ENCODE measurements at places on chromosomes 7 and 10. TPM values are rescaled to one million over a fixed set of nuclear protein-coding genes. Genes with fewer than 3 reads are reported as not detected.
A peak's percentile ranks its signal among the peaks of the same experiment; 100 is the strongest.

DNA sequence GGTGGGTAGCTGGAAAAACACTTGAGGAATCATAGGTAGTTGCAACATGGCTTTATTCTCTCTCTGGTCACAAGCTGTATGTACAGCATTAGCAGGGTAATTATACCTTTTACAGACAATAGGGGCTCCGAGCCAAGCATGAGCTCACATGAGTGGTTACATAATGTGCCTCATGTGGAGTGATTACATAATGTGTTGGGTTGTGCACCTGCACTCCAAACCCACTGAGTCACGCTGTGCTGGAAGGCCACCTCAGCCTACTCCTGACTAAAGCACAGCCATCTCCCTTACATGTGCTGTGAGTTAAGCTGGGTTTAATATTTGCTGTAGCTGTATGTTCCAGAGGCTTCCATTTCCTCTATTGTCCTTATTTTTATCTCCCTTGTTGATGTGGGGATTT lies 348.7 kb upstream of the SEMA3C start:
- no peak for DNase-seq

Gene PRPF18
- total RNA-seq, result 22.5 TPM

GRCh38 chr7:112868609-112869008 lies 78.4 kb upstream of the TMEM168 start:
- DNase-seq, result no peak

Gene MGAM2
- not detected for total RNA-seq

DNA sequence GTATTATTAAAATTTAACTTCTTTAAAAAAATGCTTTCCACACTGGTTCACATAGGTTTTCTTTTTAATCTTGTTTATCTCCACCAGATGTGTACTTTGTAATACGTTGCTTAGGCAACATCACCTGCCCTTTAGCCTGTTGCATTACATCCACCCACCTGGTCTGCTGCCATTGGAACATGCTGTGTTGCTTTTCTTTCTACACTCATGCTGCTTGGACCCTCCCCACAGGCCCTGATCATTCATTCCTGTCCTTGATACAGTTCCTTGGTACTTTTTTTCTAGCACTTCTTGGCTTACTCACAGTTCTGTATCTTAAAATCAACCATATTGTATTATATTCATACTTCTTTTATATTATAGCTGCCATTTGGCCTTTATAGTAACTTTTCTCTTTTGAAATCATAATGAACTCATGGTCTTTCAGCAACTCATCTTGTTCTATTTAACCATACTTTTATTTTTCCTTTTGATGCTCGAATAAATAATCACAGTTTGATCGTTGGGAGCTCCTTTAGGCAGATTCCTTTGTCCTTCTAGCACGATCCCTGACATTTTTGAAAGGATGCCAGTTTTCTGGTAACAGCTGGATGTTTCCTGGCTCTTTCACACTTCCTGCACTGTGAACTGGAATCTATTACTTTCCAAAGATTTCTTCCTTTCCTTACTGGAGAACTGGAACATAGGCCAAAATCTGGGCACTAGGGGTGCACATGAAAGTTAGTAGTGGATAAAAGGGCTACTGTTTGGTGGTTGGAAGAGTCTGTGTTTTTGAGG lies 125.1 kb downstream of the CDK14 start:
- DNase-seq, result no peak

Gene NPC1L1
- total RNA-seq, result not detected

Gene PILRA
- total RNA-seq, result 0.68 TPM

Gene GNG11
- not detected for total RNA-seq

- DNase-seq, result peak; percentile 6
These were observed 1.5 kb downstream of the LIPK start for GRCh38 chr10:88707429-88708155.

Gene ENTPD7
- 5.2 TPM for total RNA-seq

Gene MRC1
- total RNA-seq, result not detected

Gene TEX47
- total RNA-seq, result not detected

GRCh38 chr7:107993891-107994291 lies 9.1 kb downstream of the LAMB1 start:
- DNase-seq, result no peak

Gene SFTPA1
- total RNA-seq, result not detected

DNA sequence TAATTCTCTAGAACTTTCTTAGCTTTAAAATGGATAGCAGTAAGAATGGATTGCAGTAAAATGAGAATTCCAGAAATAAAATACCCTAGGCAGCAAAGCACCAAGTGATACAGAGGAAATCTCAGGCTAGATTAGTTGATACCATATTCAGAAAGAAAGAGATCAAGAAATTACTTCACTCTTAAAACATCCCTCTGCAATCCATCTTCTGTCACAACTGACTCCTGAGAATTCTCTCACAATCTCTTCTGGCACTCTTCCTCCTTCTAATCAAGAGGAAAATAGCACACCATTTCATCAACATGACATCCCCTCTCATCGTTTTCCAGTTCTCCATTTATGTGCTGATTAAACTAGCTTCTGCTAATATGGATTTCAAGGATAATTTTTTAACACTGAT lies 42.2 kb upstream of the LAMB1 start:
- no peak for DNase-seq

DNA sequence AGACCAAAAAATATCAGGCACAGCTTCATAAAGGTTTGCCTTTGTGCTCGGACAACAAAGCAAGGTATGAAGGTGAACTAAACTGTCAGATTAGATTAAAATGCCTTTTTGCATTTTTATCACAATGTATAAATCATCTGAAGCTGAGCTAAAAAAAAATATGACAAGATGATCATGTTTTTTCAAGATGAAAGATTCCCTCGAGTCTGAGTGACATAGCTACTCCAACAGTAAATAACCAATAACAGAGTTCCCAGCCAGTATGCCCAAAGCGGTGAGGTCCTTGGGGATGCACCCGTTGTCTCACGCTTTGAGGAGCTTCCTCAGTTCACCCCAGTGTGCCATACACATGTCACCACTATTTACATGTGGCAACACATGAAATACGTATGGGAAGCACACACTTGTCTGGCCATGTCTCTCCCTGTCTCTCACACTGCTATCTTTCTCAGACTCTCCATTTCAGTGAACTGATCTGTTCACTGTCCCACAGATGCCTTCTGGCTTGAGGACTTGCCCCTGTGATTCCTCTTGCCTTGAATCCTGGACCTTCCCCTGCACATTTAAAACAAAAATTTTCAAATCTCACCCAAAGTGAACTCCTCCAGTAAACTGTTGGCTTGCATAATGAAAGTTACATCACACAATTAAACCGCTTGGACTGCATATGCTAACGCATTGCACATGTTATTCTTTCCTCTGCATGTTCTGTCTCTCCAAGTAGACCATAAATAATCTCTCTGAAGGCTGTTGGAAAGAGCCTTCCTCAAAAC lies 2.6 kb upstream of the PIK3CG start:
- DNase-seq, result no peak

DNA sequence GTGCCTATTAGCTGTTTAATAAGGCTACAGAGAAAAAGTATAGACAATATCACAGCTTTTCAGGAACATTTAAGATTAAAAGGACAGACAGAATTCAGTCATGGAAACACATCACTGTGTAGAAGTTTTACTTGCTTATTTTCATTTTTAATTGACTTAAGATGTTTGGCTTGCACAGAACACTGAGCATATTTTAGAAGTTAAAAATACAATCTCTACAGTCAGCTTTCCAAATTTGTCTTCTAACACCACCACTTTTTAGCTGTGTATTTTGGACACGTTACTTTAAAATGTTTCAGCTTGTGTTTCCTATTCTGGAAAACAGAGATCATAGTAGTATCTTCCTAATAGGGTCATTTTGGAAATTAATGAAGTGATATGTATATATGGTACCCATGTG lies 11.8 kb downstream of the CFAP69 start:
- DNase-seq, result no peak

DNA sequence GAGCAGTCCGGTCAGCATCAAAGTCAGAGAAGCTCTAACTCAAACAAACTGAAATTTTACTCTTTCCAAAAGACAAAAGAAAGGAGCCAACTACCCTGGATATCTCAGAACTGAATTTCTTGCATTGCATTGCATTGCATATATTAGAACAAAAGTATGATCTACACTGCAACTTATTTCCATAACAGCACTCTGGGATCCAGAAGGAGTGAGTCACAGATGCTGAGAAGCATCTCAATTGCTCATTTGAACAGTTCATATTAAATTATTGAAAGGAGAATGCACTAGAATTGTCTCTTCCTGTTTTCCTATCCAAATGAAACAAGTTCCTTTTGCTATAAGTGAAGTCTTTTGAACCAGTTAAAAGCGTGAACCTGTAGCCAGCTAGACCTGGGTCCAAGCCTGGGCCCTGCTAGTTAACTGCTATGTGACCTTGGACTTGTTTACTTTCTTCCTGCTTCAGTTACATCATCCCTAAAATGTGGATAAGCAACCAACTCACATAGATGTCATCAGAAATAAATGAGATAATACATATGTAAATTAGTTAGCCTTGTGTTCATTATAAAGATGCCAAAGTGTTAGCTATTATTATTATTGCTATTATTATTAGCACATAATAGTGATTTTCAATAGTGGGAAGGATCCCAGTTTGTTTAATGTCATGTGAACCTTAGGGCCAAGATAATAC lies 184.1 kb downstream of the CREB5 start:
- DNase-seq, result no peak

GRCh38 chr10:110093722-110094121 lies 85.9 kb downstream of the ADD3 start:
- no peak for DNase-seq

Gene MORN4
- 3.4 TPM for total RNA-seq

DNA sequence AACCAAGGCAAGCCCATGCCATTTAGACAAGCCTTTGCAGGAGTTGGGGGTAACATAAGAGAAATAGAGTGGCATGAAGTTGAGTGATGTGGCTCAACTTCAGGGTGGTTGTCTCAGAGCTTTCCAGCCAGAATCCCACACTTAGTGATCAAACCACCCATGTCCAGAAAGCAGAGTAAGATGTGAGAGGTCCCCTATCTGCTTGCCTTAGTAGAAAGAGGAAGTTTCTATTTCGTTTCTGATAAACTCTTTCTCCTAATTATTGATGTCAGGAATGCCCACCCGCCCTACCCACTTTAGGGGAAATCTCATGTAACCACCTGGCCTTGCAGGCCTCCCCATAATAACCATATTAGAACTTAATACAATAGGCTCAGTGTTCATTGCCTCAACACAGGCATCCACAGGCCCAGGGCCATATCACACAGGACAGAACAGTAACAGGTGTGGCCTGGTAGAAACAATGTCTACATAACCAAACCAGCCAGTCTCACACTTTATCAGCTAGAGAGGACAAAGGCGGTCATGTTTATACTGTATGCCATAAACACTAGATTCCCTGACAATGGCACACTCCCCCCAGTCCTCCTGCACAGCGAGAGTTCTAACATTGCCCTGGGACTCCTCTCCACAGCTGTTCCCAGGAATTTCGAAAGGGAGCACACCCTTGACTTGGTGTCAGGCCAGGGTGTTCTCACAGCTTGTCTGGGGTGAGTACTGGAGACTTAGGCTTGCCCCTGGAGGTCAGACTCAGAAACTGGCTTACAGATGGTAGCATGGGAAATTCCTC lies 364.4 kb downstream of the CXCL12 start:
- DNase-seq, result no peak

All from activated naive CD8-positive, alpha-beta T cell treated with anti-CD3 and anti-CD28 coated beads for 36 hours (primary cell).